ENCODE measurements at places on chromosomes 4 and X. TPM values are rescaled to one million over a fixed set of nuclear protein-coding genes. Genes with fewer than 3 reads are reported as not detected.

GRCh38 chr4:173998471-173999144 is 284.9 kb downstream of the FBXO8 start:
- no peak for DNase-seq

Gene PCDH10
- total RNA-seq: 0.60 TPM

DNA sequence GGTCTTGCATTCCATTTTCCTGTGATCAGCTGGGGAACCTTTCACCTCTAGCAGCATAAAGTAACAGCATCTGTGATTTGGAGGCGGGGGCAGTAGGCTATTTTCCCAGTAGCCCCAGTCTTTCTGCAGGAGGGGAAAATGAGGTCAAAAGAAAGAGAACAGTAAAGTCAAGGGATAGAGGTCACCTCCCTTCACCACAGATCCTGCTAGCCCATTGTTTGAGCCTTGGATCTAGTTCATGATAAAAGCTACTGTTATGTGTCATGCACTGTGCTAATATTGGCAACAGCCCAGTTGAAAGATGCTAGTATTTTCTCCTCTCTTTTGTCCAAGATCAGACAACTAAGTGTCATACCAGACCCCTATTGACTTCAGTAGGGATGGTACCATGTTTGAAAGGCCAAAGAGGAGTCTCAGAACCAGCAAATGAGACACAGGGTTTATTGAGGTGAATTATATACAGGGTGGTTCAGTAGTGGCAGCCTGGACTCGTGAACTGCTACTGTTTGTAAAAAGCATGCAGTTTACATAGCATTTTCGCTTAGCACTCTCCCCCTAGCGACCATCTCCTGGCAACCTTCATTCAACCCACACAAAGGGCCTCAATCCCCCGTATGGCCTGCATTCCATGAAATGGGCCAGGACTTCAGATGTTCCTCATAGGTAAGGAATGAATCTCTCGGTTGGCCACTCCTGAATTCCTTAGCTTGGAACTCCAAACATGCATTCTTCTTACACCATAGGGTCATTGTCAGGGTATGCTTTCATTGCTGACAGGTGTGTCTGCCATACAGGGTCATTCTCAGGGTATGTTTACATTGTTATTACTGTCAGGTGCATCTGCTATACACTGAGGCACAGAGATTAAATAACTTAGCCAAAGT is 170.0 kb upstream of the FRMPD4 start:
- DNase-seq: no peak

Gene TLR7
- total RNA-seq: 0.27 TPM

DNA sequence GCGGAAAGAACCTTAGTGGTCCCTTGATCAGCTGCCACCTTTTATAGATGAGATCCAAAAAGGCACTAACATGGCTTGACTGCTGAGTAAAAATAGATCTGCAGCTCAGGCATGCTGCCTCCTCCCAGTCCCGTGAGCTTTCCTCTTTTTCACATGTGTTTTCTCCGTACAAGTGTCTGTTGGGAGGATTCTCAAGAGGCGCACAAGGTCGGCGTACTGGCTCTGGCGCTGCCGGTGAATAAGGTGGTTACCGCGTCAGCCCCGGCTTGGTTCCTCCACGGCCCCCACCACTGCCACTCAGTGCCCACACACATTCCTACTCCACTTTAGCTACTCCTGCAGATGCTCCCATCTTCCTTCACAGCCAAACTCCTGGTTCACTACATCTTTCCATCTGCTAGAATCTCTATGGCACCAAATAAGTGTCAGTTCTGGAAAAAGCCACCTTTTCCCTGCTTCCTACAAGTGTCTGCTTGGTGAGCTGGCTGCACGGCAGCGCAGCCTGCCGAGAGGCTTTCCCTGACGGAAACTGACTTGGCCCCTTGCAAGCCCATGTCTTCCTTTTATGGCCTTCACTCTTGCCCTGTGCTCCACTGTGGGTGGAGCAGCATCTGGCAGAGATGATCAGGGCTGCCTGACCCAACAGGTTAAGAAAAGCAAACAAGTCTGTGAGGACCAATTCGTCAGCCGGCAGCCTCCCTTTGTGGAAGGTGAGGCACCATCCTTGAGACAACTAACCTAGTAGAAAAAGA is 99.8 kb downstream of the KLHL8 start:
- DNase-seq: peak; percentile 69

DNA sequence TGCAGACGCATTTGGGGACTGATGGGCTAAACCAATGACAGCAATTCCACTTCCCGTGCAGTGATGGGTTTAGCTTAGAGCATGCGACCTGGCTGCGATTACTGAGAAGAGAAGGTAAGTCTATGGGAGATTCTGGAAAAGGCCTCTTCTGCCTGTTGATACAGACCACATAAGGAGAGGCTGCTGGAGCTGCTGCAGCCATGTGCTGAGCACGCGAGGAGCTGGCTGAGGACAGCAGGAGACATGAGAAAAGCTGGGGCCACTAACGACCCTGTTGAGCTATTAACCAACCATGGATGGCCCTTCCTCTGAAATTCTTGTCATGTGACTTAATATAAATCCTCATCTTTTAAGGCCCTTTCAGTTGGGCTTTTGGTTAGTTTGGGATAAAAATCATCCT is 199.9 kb downstream of the PRDM5 start:
- DNase-seq: no peak

Gene AFP
- not detected for total RNA-seq

GRCh38 chr4:38782452-38783108 is at the start of gene TLR10:
Gene TLR10 (minus strand): TSS chr4:38782990. CDS start chr4:38775590, 7,400 bp downstream.
- DNase-seq: peak; percentile 46

DNA sequence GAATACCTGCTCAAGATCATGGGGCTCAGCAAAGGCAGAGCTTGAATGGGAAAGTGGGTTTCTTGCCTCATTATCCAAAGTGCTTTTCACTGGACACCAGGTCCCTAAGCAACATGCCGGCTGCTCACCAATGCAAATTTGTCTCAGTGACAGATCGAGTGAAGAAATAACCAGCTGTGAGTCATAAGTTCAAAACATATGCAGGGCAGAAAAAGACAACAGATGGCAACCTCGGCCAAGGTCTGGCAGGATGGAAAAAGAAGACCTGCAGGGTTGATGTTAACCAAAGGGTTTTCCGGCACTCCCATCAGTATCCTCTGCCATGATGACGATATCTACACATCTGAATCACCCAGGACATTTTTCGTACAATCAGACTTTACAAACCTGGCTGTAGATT is 124.1 kb downstream of the AFAP1 start:
- no peak for DNase-seq

GRCh38 chr4:141248029-141248428 is 27.3 kb downstream of the ZNF330 start:
- no peak for DNase-seq

DNA sequence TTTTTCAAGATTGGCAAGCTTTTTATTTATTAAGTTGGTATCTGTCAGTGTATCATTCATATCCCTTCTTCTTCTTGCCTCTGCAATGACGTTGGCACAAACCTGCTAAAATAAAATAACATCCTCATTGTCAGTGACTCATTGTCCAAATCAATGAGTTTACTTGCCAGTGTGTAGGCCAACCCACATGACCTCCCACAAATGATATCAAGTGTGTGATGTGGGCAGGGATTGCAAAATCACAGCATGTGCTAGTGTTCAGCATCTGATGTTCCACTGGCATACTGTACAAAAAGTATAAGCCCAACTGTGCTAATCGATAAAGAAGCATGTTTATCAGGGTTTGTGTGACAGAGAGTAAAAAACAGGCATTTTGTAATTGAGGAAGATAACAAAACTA is 25.5 kb downstream of the GPAT3 start:
- DNase-seq: peak; percentile 13

DNA sequence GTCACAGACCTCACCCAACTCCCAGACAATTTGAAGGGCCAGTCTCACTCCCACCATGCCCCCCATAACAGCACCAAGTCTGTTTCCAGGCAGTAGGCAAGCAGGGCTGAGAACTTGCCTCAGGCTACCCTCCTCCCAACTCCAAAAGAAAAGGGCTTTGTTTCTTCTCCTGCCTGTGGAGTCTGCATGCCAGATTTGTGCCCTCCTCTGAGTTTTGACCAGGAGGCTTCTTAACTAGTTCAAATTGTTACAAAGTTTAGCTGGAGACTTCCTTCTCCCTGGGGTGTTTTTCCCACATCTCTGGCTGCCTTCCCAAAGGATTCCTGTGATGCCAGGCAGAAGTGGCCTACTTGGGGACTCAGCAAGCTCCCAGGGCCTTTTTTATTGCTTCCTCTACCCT is 29.6 kb downstream of the PBDC1 start:
- no peak for DNase-seq

DNA sequence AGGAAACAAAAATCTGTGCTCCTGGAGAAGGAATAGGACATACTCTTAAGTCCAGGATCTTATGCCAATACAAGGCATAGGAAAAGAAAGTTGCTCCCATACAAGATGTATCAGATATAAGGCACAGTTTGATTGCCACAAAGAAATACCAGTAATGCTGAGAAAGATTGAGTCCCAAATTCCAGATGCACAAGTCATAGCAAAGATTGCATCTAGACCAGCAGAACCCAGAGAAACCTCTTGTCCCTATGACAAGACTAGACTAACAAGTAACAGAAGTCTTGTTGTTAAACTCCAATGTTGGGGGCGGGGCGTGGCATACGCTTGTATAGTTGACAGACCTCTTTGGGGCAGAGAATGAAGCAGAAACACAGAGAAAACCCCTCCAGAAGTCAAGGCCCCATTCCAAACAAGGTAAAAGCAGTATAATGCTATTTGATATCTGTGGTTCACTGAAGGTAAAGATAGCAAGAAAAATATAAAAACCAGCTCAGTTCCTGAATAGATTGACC is 671.5 kb upstream of the GRIA3 start:
- DNase-seq: no peak

Gene IQCM
- 8.6 TPM for total RNA-seq

DNA sequence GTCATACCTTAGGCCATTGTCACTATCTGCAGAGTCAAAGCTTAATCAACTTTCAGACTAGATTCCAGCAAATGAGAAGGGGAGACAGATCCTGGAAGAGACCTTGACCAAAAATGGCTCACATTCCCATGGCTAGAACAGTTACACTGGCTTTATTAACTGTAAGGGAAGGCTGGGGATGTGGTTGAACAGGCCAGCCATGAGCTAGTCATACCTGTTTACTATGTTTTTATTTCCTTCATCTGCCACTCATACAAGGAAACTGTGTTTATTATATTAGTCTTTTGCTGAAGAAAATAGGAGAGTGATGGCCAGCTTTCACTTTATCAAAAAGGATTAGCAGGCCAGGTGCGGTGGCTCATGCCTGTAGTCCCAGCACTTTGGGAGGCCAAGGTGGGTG is 319.7 kb downstream of the RAPGEF2 start:
- DNase-seq: no peak

DNA sequence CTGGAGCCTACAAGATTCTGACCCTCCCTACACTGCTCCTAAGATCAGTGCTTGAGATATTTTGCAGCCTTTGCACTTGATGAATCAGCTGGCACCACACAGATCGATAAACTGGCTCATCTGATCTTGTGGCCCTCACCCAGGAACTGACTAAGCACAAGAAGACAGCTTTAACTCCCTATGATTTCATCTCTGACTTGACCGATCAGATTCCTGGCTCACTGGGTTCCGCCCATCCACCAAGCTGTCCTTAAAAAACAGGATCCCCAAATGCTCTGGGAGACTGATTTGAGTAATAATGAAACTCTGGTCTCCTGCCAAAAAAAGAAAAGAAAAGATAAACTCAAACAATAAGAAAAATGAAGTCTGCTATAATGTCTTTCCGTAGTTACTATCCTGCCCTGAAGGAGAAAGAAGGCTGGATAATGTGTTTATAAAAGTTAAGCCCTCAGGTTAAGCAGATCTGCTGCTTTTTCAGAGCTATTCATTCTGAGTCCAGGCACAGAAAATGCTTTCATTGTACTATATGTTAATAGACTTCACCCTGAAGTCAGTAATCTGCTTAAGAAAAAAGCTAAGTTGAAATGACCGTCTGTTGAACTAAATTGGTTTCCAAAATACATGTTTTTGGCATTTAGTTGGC is 795.2 kb downstream of the TRIML1 start:
- DNase-seq: no peak

DNA sequence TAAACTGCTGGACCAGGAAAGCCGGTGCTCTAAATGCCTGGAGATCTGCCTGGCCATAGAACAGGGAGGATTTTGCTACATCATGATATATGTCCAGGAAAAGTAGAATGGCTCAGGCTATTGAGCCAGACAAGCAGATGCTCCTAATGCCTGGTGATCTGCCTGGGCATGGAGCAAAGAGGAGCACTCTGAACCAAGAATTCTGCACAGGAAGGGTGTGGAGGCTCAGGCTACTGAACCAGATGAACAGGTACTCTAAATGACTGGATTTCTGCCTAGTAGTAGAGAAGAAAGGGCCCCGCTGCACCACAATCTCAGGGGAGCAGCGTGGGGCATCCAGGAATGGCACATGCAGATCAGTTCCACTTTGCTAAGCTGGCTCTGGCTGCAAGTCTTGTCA is 607.9 kb downstream of the ANKRD50 start:
- no peak for DNase-seq

DNA sequence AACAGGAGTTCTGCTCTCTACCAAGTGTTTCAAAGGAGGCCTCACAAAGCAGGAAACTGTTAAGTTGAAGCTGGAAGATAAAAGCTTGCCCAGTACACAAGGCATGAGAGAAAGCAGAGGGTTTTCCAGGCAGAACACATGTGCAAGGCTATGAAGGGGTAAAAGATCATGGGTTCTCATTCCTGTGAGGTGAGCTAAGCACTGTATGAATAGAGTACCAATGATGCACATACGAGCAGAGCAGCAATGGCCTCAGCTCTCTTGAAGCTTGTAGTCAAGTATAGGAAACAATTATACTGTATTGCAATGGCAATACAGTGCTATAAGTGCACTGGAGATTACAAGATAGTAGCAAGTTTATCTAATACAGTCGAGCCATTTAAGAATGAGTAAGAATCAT is 18.0 kb downstream of the TTC29 start:
- no peak for DNase-seq

Gene CXXC4
- not detected for total RNA-seq

DNA sequence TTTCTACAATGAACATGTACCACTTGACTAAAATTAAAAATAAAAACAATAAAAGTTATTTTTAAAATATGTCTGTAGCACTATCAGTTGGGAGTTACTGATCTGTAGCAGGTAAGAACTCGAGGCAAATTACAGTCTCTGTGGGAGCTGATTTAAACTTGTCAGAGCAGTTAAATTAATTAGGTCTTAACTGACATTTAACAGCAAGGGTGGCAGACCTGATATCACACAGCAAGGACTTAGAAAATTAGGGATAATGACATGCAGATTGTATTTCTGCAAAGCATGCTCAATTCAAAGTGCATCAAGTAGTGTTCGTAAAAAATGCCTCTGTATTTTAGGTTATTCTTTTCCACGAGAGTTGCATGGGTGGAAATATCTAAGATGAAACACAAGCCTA is 208.9 kb downstream of the SPATA18 start:
- DNase-seq: no peak
